ENCODE measurements at places on chromosomes 11 and 22.

- no peak for DNase-seq
These were observed 1.4 kb downstream of the ADM start for GRCh38 chr11:10305964-10306918.

GRCh38 chr11:14908214-14908880 lies 16.3 kb upstream of the CYP2R1 start:
- DNase-seq: peak; percentile 32

DNA sequence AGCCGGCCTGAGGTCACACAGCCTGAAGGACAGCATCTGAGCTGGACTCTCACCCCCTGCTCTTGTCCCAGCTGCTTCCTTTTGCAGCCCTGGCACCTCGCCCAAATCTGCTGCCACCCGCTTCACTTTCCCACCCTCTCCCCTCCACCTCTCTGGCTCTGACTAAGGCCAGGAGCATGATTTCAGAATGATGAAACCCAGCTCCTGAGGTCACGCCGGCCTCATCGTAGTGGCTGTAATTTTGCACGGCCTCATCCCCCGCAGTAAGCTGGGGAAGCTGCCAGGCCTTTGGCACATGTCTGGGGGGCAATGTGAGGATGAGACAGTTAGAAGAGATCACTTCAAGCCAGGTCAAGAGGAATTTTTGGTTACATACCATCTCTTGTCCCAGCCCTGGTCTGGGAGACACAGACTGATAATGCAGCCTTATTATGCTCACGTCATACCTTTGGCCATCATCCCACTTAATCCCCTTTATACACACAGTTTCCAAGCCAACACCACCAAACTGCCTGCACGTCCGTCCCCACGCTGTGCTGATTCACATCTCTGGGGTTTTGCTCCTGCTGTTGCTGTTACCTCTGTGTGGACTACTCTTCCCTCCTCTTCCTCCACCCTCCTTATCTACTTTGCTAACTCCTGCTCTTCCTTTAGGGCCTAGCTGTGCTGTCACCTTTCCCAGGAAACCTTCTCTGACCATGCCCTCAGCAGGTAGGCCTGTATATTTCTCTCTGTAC lies 58.1 kb downstream of the CHRDL2 start:
- peak; percentile 96 for DNase-seq

DNA sequence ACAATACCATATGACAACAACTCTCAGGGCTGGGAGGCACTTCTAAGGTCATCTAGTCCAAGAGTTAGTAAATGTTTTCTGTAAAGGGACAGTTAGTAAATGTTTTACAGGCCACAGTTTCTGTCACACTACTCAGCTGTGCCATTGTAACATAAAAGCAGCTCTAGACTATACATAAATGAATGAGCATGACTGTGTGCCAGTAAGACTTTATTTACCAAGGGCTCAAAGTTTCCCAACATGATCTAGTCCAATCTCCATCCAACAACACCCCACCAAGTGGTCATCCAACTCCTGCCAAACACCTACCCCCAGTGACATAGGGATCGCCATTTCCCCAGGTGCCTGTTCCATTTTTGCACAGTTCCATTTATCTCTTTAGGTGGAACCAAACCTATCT lies 12.1 kb downstream of the SERGEF start:
- DNase-seq: no peak

All from GM04504 (cell line).